ENCODE measurements at places on chromosomes 5 and 9.
A peak's percentile ranks its signal among the peaks of the same experiment; 100 is the strongest.

- no peak for DNase-seq
Observed at GRCh38 chr9:122961139-122961538, 20.3 kb downstream of the RABGAP1 start.

DNA sequence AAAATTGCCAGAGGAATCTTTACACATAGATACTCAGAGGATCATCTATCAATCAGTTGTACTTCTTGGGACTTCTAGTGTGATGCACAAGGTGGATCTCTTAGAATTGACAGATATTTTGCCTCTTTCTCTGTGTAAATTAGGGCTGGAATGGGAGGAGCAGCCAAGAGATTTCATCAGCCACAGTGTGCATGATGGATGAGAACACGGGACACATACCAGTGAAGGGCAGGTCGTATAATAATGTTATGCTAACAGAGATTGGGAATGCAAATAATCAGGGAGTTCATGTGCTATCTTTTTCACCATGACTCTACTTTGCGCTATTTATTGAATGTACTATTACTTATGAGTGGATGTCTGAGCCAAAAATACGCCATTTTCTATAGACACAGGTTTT lies 43.3 kb upstream of the ISOC1 start:
- no peak for DNase-seq

DNA sequence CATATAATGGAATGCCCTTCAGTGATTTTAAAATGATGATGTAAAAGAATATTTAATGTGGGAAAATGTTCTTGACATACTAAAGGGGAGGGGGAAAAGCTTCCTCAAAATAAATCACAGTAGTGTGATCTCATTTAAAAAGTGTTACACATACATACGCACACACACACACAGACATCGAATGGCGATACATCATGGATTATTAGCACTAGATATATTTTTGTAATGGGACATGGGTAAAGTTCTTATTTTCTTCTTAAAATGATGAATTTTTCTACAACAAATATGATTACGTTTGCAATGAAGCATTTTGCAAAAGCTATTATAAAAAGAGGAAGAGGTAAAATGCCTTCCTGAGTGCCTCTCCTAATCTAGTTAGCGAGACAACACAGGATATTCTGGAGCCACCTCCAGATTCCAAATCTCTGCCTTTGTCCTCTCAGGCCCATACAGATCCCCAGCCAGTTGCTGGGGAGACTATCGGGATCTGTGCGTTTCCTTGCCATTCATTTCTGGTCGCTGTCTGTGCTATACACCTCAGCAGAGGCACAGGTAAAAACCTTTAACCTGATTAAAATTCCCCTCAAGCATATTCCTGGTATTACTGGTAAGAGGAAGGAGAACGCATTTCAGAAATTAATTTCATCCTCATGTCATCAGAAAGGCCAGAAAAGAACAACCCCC lies 69.6 kb downstream of the SLC28A3 start:
- DNase-seq, result no peak

- DNase-seq, result no peak
Observed at GRCh38 chr5:88279584-88279983, 10.9 kb upstream of the TMEM161B start.

DNA sequence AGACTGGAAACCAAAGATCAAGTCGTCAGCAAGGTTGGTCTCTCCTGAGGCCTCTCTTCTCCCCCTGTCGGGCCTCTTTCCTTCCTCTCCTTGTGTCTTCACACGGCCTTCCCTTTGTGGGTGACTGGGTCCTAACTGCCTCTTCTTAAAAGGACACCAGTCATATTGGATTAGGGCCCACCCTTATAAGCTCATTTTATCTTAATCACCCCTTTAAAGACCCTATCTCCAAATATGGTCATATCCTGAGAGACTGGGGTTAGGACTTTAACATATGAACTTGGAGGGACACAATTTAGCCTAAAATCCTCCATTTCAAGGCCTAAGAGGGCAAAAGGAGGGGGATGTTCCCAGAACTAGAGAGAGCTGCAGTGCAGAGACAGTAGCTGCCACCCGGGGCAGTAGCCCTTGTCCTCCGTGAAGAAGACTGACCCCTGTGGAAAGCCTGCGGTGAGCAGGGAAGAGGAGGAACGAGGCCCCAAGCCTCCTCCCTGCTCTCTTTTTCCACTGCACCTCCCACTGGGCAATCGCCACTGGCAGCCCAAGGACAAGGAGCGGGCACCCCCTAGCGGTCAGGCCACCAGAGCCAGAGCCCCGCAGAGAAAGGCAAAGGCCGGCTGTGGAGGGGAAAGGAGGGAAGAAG lies 34.9 kb downstream of the CFAP90 start:
- peak; percentile 58 for DNase-seq

DNA sequence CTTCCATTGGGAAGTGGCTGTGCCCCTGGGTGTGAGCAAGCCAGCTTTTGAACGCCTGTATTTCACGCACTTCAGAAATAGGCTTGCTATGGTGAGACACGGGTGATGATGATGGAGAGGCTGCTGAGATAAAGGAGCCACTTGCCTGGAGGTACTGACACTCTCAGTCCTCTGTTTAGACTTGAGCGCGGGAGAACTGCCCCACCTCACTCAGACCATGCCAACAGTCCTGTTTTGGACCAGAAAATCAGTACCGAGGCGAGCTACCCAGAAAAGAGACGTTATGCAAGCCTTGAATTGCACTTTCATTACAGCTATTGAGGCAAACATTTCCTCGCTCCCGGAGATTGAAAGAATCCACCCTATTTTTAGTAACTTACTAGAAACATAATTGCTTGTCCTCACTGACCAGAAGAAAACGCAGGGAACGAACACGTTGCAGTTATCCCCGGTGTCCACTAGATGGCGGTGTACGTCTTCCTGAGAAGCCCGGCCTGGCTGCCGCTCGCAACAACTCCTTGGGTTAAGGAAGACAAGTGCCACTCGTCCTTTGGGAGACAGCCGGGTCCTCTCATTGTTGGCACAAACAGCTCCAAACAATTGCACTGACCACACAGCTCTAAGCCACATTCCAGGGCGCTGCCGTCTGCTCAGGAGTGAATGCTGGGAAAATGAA lies 142.4 kb downstream of the PSAT1 start:
- DNase-seq, result peak; percentile 84

DNA sequence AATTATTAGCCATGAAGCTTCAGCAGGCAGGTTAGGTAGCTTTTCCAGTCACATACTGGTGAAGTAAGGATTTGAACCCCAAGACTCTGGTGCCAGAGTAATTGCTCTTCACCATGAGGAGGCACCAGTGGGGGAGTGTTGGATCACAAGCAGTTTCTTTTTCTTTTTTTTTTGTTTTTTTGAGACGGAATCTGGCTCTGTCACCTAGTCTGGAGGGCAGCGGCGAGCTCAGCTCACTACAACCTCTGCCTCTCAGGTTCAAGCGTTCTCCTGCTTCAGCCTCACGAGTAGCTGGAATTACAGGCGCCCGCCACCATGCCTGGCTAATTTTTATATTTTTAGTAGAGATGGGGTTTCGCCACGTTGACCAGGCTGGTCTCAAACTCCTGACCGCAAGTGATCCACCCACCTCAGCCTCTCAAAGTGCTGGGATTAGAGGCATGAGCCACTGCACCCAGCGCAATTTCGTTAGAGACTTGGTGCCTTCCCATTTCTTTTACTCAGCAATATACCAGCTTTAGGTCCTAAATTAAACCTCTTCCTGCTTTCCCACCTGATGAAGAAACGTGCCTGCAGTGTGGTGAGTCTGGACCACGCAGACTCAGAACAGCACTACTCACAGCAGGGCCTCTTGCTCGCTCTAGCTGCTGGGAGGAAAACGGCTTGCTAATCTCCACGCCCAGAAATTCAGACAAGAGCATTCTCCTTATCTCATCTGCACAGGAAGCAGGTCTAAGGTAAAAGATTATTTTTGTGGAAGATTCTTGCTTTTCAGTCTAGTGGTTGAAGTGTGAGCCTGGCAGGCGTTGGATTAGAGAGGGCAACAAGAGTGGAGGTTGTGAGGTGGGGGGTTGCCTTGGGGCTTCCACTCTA lies at the start of gene S100Z:
Gene S100Z, plus strand, starts transcription at position 596 of the 873 bp plus-strand sequence. CDS start 25,346 bp downstream, outside the sequence.
- DNase-seq, result no peak

GRCh38 chr9:4010309-4010708 lies 289.6 kb downstream of the GLIS3 start:
- no peak for DNase-seq

DNA sequence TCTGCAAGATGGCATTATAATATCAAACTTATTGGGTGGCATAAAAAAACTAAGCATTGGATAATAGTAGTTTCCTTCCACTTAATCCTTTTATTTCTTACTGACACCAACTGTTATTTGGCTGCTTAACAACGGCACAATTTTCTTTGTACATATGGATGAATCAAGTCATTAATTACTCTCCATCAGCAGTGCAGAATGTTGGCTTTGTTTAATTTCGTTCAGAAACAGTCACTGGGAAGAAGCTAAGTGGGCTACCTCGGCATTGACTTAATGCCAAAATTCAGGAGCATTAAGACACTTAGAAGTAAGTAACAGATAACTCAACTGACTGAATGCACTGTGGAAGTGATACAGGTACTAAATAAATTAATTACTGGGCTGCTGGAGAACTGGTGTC lies 460.4 kb downstream of the CTNND2 start:
- DNase-seq, result no peak

All from NCI-H2029 treated with DMSO at 0.1 percent for 48 hours (cell line).